ENCODE measurements at places on chromosomes 2 and 18.

GRCh38 chr2:179234658-179235240, 29.9 kb downstream of the SESTD1 start:
- DNase-seq = no peak

DNA sequence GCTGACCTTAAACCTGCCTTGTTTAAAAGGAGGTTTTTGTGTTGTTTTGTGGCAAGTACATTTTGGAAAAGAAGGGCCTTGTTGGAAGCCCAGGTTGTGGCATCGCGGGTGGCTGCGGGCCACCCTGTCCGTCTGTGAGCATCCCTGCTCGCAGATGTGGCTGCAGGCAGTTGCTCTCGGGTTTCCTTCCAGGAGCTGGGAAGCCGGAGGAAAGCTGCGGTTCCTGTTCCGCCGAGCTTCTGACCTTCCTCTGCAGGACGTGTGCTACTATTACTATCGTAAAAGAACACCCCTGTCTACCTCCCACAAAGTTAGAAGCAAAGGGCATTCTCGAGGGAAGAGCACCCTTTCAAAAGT, 766 bp downstream of the MFF start:
- DNase-seq = no peak

- DNase-seq = no peak
Observed at GRCh38 chr2:128686497-128686859, 367.8 kb upstream of the HS6ST1 start.

GRCh38 chr2:216474925-216475670, 23.5 kb upstream of the RPL37A start:
- DNase-seq = no peak

Data from fibroblast of the conjunctiva (primary cell).